ENCODE measurements at places on chromosomes 4 and X. TPM values are rescaled to one million over a fixed set of nuclear protein-coding genes. Genes with fewer than 3 reads are reported as not detected.

SPANXB1 gene
- not detected for polyA plus RNA-seq

SSX3 gene
- polyA plus RNA-seq = not detected

DCAF8L2 gene
- not detected for polyA plus RNA-seq

MAGEC3 gene
- not detected for polyA plus RNA-seq

CFAP47 gene
- 0.75 TPM for polyA plus RNA-seq

GAGE12J gene
- polyA plus RNA-seq = not detected

MAGEA4 gene
- polyA plus RNA-seq = not detected

SCFD2 gene
- polyA plus RNA-seq = 12.8 TPM

ABLIM2 gene
- polyA plus RNA-seq = 6.9 TPM

SRPK3 gene
- polyA plus RNA-seq = 0.55 TPM
